ENCODE measurements at places on chromosomes 12 and 14. TPM values are rescaled to one million over a fixed set of nuclear protein-coding genes. Genes with fewer than 3 reads are reported as not detected.

Gene EFS
- total RNA-seq = 15.8 TPM

Gene CLEC2A
- not detected for total RNA-seq

Gene ZNF84
- 6.4 TPM for total RNA-seq

Gene PTPRR
- not detected for total RNA-seq

Gene ZC2HC1C
- total RNA-seq = 1.3 TPM

Gene RFX4
- not detected for total RNA-seq

Gene SLC8A3
- not detected for total RNA-seq

Gene SIRT4
- 0.59 TPM for total RNA-seq

Gene FGD4
- total RNA-seq = 10.1 TPM

Gene ZDHHC22
- not detected for total RNA-seq
